ENCODE measurements at places on chromosomes 2 and 18.
A peak's percentile ranks its signal among the peaks of the same experiment; 100 is the strongest.

- no peak for DNase-seq
Measured at GRCh38 chr2:184174493-184175104, 423.7 kb upstream of the ZNF804A start.

GRCh38 chr2:23029951-23030350 is 355.0 kb upstream of the KLHL29 start:
- DNase-seq, result no peak

- no peak for DNase-seq
Measured at GRCh38 chr18:25171334-25171733, 180.6 kb downstream of the ZNF521 start.

DNA sequence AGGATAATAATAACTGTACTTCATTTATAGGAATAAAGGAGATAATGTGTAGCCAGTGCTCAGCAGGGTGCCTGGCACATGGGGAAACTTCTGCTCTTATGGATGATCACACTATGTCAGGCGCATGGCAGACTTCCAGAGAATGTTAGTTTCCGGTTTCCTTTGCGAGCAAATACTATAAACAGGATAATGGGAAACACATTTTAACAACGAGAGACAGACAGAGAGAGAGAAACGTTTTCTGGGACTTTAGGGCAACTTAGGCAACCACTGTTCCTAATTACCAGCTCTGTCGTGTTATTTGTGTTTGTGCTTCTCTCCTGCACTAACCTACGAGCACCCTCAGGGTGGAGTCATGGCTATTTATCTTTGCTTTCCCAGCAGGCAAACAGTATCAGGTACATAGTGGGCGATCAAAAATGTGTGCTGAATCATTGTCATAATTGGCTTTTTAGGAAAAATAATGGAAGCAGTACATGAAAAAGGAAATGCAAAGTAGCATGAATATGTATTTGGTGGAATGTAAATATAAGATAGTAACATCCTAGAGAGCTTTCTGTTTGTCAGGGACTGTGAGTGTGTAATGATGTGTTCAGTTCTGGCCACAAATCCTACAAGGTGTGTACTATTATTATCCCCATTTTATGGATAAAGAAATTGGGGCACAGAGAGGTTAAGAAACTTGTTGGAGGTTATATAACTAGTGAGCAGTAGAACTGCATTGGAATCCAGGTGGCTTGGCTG is 36.8 kb upstream of the IGFBP2 start:
- DNase-seq, result no peak

DNA sequence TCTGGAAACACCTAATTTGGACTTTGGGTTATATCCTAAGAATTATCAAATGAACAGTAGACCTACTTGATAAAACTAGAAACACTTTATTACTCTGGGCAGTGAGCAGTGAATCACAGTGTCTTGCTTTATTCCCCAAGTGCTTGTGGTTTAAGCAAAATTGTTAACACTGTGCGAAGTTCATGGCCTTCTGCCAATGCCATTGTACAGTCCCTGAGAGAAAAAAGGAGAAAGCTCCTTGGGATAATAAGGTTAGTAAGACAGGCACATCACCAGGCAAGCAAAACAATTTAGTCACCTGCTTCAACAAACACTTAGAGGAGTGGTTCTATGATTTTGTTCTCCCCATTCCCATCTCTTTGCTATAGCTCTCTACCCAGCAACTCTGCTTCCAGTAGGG is 39.8 kb downstream of the ADCYAP1 start:
- DNase-seq, result no peak

DNA sequence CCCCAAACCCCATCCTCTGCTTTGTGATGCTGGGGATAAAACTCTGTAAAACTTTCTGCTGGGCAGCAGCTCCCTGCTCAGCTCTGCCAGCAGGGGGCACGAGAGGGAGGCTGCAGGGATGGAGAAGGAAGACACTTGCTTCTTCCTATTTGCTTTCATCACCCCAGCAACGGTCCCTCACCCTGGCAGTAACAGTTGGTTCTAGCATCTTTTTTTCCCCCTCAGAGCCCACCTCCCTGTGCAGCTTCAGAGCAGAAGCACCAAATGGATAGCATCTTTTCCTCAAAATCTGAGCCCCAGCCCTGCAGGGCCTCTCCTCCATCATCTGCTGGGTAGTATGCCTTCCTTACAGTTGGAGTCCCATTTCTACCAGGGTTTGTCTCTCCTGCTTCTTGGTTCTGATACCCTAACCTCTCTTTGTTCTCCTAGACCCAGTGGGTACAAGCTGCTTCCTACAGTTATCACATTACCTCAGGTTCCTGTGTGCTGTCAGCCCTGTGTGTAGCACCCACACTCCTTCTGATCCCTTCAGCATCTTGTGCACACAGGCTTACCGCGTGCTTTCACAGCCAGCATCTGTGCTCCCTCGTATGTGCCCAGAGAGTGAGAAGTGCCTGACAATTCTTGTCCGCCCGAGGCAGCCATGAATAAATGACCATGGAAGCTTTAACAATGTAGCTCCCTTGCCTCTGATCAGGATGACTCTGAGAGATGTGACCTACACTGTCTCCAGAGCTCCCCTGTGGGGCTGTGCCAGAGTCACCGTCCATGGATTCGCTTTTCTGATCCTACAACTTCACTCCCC is 14.5 kb downstream of the CKAP2L start:
- DNase-seq, result peak; percentile 46

- DNase-seq, result no peak
Measured at GRCh38 chr2:42781181-42781580, 11.2 kb downstream of the HAAO start.

DNA sequence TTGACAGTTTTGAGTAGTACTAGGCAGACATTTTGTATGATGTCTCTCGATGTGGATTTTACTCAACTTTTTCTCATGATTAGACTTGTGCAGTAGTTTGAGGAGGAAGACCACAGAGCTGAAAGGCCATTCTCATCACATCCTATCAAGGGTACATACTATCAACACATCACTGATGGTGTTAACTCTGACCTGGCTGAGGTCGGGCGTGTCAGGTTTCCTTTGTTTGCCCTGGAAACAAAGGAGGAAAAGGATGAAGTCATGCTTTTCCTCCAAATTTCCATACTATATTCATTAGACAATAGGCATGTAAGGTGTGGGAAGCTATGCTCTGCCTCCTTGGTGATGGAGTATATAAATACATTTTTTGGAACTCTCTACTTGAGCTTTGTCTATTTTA is 211.1 kb downstream of the DSEL start:
- DNase-seq, result no peak

GRCh38 chr18:42275949-42276730 is 321.1 kb downstream of the PIK3C3 start:
- DNase-seq, result no peak

DNA sequence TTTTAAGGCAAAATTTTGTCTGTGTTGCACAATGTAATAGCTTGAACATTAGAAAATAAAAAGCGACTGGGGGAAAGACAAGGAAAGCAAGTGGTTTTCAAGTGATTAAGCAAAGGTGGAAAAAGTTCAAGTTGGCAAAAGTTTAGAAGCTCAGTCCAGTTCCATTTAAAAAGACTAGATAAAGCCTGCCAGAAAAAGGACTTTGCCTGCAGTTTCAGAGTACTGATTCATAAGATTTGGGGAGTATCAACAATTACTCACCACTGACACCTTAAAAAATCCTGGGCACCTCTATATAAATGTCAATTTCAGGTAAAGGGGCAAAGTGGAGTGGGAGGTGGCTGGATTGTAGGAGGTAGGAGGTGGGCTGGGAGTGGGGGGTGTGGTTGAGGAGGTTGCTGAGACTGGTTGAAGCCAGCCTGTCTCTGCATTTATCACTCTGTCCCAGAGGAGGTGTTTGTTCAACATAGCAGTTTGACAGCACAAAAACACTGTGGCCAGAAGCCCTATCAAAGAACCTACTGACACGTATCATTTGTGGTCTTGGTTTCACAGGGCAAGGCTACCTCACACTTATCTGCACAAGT is 14.6 kb downstream of the ZEB2 start:
- no peak for DNase-seq

- no peak for DNase-seq
Measured at GRCh38 chr2:100425573-100426383, 8.3 kb upstream of the CHST10 start.

DNA sequence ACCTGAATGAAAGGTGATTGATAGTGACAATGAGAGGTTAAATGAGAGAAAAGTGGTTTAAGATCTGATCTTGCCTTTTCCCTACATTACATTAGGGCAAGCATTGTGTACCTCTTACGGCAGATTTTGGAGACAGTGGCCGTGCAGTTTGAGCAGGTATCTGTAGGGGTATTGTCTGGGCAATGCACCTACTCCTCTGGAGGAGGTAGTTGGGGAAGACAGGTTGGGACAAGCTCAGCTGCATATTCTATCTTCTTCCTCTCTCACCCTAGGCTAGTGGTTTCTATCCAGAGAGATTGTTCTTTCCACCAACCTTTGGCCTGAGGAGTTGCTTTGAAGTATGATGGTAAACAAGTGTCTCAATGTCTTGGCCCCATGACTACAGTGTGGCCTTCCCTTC is 323.2 kb downstream of the CYP26B1 start:
- no peak for DNase-seq

DNA sequence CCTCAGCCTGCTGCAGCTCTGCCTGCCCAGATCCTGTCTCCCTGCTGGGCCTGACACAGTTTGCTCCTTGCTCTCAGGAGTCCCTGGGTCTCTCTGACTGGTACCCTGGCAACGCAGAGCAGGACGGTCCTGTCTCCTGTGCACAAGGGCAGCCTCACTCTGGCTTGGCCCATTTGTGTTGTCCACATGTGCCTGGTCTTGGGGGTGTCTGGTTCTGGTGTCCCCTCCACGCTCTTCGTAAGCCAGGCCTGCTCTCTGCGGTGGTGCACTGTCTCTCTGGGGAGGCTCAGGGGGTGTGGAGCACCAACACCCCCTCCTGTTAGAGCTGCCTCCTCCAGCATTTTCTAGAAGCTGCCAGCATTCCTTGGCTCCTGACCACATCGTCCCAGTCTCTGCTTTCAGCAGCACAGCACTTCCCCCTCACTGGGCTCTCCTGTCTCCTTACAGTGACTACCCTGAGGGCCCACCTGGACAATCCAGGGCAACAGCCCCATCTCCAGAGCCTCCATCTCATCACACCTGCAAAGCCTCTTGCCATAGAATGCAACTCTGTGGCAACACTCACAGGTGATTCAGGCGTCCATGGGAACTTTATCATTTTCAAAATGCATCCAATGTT is 235.6 kb upstream of the HS6ST1 start:
- no peak for DNase-seq

DNA sequence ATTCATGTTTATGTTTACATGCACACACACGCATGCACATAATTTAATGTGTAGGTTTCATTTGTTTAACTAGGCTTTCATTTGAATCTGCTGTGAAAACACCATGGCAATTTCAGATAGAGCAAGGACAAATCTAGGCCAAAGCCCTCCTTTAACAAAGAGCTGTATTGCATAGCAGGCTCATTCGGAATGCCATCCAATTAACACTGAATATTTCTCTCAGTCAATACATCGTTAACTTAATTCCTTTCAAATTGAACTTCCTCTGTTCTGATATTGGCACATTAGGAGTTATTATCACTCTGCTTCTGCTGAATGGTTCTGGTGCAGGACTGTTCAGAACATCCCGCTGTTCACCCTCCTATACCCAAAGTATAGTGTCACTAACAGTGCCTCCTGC is 435.1 kb upstream of the CDH20 start:
- no peak for DNase-seq

DNA sequence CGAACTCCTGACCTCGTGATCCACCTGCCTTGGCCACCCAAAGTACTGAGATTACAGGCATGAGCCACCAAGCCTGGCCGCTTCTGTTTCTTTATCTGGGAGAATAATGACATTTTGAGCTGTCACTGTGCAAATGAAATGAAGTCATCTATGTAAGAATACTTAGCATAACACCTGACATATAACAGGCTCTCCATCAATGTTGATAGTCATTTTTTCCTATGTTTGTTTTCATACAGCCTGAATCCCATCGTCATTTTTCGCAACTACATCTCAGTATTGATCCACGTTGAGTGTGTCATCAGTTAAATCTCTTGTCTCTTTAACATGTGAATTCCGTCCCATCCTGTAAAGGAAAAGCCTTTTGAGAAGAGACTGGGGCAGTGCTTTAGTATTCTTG is 6.4 kb upstream of the CAPN14 start:
- no peak for DNase-seq

- DNase-seq, result no peak
Measured at GRCh38 chr2:145548479-145548878, 1028.6 kb upstream of the ZEB2 start.

- no peak for DNase-seq
Measured at GRCh38 chr2:134782107-134782506, 56.3 kb upstream of the ACMSD start.

DNA sequence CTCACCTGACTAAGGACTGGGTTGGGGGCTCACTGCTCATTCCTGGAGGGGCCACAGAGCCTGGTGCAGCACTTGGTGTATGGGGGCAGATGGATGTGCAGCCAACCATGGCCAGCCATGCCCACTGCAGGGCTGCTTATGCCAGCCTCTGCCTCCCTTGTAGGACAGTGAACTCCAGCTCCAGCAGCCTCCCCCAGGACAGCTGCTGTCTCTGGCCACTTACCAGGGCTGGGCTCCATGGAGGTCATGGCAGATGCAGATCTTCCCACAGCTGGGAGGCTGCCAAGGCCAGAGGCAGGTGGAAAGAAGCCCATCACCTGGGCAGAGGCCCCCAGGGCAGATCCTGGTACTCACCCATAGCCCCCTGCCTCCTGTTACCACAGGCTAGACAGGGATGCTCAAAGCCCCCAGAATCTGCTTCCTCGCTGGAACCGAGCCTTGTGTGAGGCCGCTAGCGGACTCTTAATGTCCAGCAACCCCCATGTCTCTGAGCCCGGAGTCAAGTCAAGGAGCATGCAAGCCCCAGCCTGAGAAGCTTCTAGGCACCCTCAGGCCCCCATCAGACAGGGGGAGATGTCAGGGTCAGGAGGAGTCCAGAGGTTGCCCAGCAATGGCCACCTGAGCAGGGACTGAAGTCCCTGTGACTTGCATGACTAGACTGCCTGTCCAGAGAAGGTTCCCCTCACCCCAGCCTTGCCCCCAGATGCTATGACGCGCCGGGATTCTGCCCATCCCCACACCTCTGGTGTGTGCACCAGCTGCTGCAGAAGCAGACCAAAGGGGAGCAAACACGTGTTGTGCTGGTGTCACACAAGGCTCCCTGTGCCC is 123.6 kb downstream of the TWIST2 start:
- no peak for DNase-seq

GRCh38 chr2:116733699-116734098 is 1080.8 kb upstream of the DDX18 start:
- DNase-seq, result no peak

- DNase-seq, result no peak
Measured at GRCh38 chr18:390741-391478, 109.6 kb downstream of the COLEC12 start.

Data from activated CD8-positive, alpha-beta memory T cell treated with anti-CD3 and anti-CD28 coated beads for 4 hours (primary cell).